ENCODE measurements at places on chromosomes 7 and 10.

GRCh38 chr10:2476812-2477553, 590.4 kb upstream of the PFKP start:
- DNase-seq, result no peak

GRCh38 chr10:125260260-125260659, 99.9 kb upstream of the CTBP2 start:
- no peak for DNase-seq

DNA sequence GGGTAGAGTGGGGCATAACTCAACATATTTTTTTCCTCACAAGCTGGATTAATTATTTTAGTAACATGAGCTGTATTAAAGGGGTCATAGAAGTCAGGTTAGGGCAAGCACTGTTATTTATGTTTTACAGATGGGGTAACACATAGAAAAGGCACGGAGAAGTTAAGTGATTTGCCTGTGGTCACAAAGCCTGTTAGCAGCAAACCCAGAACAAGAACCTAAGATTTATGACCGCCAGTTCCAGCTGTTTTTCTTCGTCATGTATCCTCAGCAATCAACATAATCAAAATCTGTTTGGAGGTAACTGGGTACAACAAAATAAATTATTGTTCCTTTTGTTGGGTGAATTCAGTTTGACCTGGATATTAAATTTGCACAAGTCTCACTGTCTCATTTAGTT, 57.2 kb upstream of the BET1 start:
- DNase-seq, result no peak

DNA sequence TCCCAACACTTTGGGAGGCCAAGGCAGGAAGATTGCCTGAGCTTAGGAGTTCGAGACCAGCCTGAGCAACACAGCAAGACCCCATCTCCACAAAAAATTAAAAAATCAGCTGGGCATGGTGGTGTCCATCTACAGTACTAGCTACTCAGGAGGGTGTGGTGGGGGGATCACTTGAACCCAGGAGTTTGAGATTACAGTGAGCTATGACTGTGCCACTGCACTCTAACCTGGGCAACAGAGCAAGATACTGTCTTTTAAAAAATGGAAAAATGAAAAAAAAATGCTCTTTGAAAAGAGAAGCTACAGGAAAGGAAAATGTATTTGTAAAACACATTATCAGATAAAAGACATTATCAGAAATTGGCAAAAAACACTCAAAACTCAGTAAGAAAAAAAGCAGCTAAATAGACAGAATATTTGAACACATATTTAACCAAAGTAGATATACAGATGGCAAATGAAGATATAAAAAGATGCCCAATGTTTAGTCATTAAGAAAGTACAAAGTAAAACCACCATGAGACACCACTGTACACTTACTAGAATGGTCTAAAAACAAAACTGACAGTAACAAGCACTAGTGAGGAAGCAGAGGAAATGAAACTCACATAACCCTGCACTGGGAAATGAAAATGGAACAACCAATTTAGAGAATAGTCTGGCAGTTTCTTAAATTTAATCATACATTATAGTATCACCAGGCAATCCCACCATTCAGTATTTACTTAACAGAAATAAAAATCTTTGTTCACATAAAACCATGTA, 40.5 kb downstream of the NRBF2 start:
- DNase-seq, result no peak

DNA sequence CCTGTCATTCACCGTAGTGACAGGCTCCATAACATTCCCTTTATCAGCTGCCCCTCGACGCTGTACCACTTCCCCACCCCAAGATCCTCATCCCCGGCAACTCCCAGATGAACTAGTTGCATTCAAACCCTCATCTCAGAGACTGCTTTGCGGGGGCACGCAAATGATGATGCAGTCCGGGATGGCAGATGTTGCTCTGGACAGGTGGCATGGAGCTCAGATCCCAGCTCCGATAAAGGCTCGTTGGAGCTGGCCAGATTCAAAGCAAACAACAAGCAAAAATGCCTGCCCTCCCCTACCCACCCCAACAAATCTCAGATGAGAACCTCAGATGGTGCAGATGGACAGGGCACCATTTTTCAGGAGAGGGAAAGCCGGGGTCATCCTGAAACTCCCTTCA, 46.7 kb downstream of the CARD11 start:
- no peak for DNase-seq

- DNase-seq, result no peak
Measured at GRCh38 chr10:122191936-122192541, 79.1 kb upstream of the BTBD16 start.

DNA sequence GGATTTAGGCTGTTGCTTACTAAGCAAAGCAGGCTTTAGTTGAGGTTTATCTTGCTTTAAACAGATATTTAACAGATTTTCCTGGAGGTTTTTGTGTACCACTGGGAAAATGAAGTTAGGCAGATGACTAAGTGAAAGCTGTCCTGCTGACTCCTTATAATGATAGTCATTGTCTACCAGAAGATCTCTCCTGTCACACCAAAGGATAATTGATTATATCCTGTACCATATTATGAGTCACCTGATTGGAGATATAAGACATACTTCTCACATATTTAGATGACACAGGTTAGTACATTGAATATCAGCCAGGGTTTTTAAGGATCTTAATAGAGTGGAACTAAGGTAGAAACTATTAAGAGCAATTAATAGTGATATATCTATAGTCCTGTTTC, 68.4 kb downstream of the PTEN start:
- DNase-seq, result no peak

DNA sequence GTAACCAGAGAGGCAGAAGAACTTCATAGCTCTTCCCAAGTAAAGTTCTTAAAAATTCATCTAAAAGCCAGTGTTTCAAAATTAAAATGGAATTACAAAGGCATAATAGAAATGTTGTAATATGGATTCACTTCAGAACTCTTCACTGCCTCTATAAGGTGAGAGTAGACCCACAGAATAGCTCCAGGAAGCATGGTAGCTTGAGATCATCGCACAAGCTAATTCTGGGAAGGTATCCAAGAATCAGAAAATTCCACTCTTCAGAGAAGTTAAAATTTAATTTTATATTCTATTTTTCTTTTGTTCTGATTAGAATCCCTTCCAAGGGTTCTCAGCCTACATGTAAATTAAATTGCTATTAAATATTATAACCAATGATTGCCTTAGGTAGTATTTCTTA, 1.5 kb upstream of the DHX32 start:
- no peak for DNase-seq

DNA sequence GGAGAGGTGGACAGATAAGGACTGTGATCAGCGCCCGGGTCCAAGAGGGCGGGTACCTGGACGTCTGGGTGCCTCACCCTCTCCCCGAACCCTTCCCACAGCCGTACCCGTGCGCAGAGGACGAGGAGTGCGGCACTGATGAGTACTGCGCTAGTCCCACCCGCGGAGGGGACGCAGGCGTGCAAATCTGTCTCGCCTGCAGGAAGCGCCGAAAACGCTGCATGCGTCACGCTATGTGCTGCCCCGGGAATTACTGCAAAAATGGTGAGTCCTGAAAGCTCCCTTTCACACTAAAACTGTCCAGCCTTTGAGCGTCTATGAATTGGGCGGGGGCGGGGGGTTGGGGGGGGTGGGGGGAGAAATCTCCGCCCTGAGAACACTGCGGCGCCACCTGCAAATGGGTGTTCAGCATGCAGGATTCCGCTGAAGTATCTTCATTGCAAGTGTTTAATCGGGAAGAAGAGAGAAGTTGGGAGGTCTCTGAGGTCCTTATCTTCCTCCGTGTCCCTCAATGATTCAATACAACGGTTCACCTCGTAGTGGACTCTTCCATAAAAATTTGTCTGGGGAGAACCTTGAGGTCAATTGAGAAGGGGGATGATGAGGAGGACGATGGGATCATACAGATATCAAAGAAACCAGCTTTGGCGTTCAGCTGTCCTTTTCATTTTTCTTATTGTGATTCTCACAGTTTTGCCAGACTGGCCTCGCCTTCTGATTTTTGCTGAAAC, 906 bp downstream of the DKK1 start:
- DNase-seq, result no peak

DNA sequence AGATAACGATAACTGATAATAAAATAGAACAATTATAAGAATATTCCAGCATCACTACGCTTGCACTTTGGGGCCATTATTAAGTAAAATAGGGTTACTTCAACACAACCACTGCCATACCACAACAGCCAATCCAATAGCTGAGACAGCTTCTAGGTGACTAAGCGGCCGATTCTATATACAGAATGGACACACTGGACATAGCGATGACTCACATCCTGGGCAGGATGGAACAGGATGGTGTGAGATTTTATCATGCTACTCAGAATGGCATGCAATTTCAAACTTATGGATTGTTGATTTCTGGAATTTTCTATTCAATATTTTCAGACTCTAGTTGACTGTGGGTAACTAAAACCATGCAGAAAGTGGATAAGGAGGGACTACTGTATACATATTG, 920.9 kb downstream of the LRMDA start:
- no peak for DNase-seq

DNA sequence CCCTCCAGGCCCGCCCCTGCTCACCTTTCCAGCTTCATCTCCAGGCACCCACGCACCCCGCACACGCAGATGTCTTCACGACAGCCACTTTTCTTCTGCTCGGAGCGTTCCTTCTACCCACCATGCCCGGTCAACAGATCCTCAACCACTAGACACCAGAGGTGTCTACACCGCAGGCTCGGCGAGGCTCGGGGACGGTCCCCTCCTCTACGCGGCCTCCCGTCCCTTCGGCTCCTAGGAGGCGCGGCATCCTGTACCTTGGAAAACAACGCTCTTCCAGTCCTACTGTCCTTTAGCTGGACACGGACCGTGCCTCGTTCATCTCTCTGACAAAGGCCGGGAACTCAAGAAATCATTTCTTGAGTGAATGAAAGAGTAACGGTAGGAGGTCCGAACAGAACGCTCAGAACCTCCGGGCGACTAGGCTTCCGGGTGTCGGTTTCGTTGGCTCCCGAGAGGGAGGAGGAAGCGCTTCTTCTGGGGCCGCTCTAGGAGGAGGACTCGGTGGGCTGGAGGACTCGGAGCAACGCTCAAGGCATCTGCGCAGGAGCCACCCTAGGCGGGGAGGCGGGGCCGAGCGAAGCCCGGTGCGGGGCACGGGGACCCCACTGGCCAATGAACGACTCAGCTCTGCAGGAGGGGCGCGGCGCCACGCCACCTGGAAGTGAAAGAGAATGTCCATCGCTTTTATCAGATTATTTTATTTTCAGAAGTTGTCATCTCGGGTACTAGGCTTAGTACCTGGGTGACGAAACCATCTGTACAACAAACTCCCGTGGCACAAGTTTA, 7.2 kb upstream of the FIS1 start:
- peak; percentile 69 for DNase-seq

DNA sequence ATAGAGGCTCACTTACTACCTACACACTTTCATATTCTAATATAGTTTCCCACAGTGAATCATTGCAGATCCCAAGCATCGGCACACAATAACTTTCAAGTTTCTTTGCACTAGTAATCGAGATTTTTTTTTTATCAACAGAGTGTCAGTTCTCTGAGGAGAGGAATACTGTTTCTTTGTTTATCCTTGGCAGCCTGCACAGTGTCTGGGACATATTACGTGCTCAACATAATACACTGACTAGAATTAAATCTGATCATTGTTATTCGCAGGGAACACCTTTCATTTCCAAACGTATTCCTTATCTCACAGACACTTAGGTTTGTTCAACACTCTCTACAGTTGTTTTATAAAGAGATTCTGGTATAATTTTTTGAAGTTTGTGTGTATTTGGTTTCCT, 95.3 kb downstream of the CACNA2D1 start:
- DNase-seq, result no peak

DNA sequence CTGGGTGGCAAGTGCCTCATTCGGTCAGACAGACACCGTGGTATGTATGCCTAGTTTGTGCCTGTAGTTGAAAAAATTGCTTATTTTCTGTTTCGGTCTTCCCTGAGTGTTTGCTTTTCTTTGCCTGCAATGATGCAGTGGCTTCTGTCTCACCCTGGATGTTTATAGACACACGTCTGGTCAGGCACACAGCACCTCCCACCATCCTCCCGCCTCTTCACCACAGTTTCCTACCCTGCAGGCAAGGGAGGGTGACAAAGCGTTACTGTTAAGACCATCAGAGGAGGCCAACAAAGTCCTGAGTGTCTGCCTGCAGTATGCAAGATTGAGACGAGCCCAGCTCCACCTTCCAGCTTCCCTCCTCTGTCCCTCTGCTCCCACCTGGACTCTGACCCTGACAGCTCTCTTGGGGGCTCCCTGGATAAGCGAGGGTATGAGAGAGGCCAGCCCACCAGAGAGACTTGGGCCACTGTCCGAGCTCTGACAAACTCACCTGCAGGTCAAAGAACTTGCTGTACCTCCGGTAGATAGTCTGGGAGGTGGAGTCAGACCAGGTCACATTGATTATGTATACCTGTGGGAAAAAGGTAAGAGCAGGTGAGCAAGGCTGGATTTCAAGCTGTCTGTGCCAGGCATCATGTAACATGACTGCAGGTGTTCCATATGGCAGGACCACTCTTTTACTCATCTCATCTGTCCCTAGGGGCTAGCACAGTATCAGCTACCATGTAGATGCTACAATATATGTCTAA, 54.4 kb downstream of the SH3PXD2A start:
- DNase-seq, result no peak

- no peak for DNase-seq
Measured at GRCh38 chr7:23072048-23072447, 33.5 kb upstream of the KLHL7 start.

DNA sequence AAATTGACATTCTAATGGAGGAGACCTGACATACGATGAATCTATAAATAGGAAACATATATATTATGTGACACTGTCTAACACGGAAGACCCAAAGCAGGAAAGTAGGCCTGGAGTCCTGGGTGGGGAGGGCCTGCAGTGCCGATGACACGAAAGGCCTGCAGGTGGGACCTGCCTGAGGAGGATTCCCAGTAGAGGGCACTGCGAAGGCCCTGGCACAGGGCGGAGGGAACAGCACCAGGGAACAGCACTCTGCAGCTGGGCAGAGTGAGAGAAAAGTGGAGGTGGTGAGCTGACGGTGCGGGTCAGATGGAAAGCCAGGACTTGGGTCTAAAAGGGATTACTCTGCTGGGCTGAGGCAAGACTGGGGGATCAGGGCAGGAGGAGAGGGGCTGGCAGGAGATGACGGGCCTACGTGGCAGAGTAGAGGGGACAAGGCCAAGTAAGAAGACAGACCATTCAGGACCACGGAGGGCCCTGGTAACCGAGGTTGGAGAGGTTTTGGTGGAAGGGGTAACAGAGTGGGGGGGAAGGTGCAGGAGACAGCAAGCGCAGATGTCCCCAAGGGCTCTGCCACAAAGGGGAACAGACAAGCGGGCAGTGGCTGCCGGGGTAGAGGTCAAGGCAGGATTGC, 8.1 kb downstream of the ZNF746 start:
- no peak for DNase-seq

GRCh38 chr10:116777006-116777405, 34.6 kb upstream of the HSPA12A start:
- no peak for DNase-seq

- no peak for DNase-seq
Measured at GRCh38 chr7:103690242-103690974, 244.4 kb upstream of the SLC26A5 start.

All from NCI-H1436 treated with DMSO at 0.1 percent for 48 hours (cell line).